ENCODE measurements at places on chromosomes 3 and 15.

DNA sequence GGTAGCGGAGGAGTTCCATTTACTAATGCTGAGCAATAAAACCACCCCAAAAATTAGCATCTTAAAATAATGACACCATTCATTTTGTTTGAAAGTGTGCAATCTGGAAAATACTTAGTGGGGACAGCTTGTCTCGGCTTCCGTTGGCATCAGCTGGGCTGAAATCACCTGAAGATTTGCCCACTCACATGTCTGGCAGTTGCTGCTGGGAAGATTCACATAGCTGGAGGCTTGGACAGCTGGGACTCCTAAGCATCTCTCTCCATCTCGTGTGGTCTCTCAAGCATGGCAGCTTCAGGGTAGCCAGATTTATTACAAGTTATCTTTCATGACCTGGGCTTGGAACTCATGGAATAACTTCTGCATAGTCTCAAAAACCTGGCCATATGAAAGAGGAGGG lies 38.4 kb upstream of the BFSP2 start:
- no peak for DNase-seq

- DNase-seq = no peak
These were observed 190.1 kb downstream of the CHST2 start for GRCh38 chr3:143309705-143310104.

DNA sequence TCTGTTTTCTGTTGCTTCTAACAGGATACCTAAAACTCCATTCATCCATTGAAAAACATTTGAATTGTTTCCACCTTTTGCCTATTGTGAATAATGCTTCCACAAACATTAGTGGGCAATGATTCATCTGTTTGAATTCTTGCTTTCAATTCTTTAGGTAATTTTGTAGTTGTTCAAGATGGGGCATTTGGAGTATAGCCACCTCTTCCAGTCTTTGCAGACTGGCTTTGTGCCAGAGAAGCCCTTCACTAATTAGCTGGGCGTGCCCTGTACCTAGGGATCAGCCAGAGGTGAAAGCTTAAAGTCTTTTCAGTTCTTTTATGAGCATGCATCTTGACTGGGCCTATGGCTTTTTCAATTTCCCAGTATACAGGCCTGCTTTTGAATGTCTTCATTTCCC lies 10.9 kb downstream of the RTP1 start:
- no peak for DNase-seq

- DNase-seq = no peak
These were observed 193.9 kb downstream of the NLGN1 start for GRCh38 chr3:173591401-173591800.

- DNase-seq = no peak
These were observed 56.1 kb upstream of the PLXNA1 start for GRCh38 chr3:126926684-126927400.

- DNase-seq = peak; percentile 31
These were observed 795 bp downstream of the MCM2 start for GRCh38 chr3:127598841-127599570.

All from right kidney (tissue), 9 donors.